Activated T-cell treated with anti-CD3 and anti-CD28 coated beads for 24 hours (primary cell): ENCODE measurements at places on chromosomes 12 and 14.

DNA sequence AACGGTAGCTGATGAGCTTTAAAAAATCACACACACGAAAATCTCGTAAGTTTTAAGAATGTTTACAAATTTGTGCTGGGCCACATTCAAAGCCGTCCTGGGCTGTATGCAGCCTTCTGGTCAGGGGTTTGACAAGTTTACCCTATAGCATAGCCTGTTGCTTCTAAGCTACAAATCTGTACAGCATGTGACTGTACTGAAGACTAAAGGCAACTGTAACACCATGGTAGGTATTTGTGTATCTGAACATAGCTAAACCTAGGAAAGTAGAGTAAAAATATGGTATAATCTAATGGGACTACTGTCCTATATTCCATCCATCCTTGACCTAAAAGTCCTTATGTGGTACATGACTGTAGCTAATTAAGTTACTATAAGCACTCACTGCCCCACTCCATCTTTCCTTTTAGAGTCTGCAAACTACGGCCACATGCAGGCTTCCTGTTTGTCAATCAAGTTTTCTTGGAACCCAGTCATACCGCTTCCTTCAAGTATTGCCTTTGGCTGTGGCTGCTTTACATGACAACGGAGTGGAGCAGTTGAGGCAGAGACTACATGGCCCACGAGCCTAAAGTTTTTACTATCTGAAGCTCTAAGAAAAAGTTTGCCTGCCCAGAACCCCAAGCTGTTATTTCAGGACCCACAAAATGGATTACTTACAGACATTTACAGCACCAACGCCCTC is 18.5 kb downstream of the KRT7 start:
- no peak for DNase-seq

- DNase-seq, result peak; percentile 28
Measured at GRCh38 chr14:51328064-51328771, 88.2 kb downstream of the TMX1 start.

DNA sequence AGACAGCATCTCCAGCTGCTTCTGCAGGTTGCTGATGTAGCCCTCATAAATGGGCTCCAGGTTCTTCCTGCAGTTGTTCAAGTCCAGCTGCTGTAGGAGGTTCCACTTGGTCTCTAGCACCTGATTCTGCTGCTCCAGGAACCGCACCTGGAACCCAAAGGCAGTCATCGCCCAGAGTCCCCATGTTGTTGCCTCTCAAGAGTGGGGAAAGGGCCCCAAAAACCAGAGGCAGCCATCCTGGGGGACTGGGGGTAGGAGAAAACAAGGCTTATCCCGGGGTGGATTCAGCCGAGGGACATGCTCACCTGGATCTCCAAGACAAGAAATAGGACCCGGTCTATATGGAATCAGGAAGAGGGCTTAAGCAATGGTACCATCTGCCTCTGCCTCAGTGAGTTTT is 2.3 kb downstream of the KRT72 start:
- DNase-seq, result no peak

DNA sequence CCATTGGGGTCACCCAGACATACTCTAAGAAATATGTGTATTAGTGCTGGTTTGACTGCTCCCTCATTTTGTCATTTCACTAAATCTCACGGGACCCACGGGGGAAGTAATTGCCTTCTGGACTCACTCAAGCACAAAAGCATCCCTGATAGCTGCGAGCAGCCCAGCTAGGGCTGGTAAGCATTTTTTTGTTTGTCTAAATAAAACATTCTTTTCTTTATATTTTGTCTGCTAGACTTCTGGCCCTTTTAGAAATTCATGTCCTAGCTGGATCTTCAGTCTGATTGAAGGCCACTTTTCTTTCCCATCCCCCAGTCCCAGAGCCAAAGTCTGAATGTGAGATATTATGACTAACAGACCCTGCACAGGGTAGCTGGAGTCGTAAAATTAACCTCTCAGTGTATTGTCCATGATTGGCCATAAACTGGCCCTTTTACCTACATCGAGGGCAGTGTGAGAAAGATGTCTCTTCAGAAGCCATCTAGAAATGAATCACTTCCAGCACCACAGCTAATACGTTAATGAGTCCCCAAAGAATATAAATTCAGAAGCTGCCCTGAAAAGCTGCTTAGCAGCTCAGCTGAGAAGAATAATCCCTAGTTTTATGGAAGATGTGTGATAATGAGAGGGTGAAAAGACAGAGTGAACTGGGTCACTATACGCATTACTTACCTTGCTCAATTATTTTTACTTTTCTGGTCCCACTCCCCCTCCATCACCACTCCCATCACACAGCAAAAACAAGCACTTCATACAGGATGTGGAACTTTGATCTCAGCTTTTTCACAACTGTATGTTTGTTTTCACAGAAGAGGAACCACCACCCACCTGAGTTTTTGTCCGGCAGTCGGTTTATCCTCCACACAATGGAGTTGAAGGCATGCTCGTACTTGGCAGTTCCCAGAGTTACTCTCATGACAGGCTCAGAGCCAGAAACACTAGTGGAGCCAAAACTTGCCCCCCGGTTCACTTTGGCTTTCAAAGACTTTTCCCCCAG is 55.6 kb upstream of the GTF2A1 start:
- no peak for DNase-seq

DNA sequence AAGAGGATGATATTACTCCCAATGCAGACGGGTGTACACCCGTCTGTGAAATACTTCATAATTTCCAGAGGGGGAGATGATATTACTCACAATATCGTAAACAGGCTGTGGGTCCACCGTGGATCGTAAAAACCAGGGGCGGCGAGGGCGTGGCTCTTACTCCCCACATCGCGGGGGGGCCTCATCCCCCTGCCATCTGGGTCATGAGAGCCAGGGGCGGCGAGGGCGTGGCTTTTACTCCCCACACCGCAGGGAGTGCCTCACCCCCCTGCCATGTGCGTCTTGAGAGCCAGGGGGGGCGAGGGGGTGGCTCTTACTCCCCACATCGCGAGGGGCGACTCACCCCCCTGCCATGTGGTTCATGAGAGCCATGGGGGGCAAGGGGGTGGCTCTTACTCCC is 86.2 kb upstream of the GNG2 start:
- no peak for DNase-seq
